ENCODE measurements at places on chromosomes 16 and 17.
A peak's percentile ranks its signal among the peaks of the same experiment; 100 is the strongest.

GRCh38 chr17:70365091-70365583 lies 195.8 kb downstream of the KCNJ2 start:
- DNase-seq: peak; percentile 73

DNA sequence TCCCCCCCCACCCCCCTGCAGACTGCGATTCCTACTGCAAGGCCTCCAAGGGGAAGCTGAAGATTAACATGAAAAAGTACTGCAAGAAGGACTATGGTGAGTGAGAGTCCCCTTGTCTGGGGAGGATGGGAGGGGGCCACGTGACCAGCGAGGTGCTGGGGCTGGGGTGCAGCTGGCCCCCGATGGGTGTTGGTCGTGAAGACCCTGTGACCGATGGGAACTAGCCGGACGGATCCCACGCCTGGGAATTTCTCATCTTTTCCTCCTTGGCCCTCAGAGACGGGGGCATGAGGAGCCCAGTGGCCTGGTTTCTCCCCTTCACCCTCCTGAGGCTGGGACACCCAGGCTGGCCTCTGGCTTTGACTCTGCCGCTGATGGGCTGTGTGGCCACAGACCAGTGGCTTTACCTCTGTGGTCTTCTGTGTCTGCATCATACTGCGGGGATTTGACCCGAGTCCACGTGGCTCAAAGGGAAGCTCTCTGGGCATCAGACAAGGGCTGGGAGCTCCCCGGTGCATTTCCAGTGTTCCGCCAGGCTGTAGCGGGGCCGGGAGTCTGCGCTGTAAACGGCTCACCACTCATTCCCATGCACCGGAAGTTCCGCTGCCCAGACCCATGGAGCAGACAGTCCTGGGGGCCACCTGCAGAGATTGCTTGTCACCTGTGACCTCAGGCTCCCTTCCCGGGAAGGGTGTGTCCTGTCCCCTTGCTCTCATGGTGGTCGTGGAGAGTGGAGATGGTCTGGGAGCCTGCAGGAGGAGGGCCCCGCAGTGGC lies 200.0 kb downstream of the NTN1 start:
- no peak for DNase-seq

DNA sequence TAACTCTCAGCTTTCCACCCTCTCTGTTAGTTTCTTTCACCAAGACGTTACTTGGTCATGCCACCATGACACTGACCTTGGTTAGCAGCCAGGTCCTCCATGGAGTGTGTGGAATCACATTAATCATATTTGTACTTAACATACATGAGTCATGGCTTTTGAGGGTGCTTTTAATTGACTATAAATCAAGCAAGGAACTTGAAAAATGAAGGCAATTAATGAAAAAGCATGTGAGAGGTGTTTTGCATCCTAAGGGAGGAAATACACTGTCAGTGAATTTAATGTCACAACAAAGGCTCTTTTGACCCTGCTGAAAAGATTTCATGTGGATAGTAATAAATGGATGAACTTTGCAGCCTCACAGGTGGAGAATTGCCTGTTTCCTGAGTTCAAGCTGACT lies 240.7 kb downstream of the CDH13 start:
- DNase-seq: no peak

GRCh38 chr17:82668631-82669099 lies 20.4 kb upstream of the WDR45B start:
- peak; percentile 68 for DNase-seq

DNA sequence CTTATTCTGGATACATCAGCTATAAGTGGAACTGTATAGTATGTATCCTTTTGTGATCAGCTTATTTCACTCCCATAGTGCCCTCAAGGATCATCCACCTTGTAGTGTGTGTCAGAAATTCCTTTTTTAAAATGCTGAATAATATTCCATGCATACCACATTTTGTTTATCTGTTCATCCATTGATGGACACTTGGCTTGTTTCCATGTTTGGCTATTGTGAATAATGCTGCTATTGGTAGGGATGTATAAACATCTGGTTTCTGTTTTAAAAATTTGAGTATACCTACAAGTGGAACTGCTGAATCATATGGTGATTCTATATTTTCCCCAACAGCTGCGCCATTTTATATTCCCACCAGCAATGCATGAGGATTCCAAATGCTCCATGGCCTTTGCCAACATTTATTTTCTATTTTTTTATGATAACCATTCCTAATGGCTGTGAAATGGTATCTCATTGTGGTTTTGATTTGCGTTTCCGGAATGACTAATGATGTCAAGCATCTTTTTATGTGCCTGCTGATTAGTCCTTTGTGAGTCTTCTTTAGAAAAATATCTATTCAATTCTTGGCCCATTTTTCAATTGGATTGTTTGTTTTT lies 11.6 kb downstream of the RCVRN start:
- no peak for DNase-seq

DNA sequence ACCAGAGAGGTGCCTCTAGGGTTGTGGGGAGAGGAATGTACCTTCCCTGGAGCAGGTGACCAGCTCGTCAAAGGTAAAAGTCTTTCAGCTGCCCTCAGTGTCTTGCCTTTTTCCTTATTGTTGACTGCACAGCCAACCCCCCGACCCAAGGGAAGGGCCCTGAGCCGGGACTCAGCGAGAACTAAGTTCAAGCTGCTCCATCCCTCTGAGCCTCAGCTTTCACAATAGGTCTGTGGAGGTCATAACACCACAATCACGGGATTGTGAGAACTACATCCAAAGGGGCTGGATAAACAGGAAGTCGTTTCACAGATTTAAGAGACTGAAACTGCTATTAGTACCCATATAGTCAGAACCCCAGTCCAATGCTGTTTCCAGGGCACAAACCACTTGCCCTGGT lies 2.6 kb upstream of the KRT36 start:
- DNase-seq: peak; percentile 69

- DNase-seq: peak; percentile 96
These were observed 35.3 kb downstream of the SOCS3 start for GRCh38 chr17:78324391-78325075.

DNA sequence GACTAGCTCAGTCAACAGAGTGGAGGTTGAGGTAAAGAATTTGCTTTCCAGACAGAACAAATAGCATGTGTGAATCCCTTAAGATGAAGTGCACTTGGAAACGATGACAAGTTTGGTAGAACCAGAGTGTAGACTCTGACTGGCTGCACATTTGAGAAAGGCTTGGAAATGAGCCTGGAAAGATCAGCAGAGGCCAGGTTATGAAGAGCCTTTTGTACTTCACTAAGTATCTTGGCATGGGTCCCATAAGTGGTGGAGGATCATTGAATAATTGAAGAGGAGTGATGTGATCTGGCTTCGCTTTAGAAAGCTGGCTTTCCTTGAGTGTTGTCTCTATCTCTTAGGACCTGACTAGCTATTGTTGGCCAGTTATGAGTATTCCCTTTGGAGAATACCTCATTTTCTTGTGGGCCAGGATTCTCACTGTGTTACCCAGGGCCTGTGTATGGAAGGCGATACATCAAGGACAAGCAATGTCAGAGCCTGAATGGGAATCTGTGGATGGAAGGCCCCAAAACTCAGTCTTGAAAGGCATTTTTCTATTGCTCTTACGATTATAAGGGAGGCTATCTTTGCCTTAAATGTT lies 329.8 kb downstream of the UTP18 start:
- DNase-seq: no peak

- no peak for DNase-seq
These were observed 1.3 kb downstream of the SRL start for GRCh38 chr16:4240624-4241023.
